NCI-H2081 (cell line): ENCODE measurements at places on chromosomes 1 and 21.

- DNase-seq, result peak; percentile 80
Observed at GRCh38 chr1:150464422-150464826, 22.8 kb upstream of the TARS2 start.

DNA sequence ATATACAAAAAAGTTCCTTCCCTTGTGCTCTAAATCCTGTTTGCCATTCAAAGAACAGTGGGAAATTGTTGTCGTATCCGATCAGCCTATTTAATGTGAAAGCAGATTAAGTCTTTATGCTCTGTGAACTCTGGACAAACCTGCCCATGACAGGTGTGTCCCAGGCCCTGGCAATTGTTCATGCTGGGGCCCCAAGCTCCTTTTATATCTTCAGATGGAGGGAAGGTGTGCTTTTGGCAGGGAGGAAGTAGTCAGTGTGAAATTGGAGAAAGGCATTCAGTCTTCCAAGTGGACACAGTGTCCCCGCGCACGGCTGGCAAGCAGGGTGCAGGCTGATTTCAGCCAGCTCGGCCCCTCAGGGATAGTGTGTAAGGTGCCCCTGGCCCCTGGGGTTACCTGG lies 135.1 kb upstream of the F3 start:
- DNase-seq, result no peak

- DNase-seq, result no peak
Observed at GRCh38 chr1:159965263-159965662, 11.2 kb upstream of the SLAMF9 start.

GRCh38 chr1:77188770-77189169 lies 30.5 kb downstream of the PIGK start:
- no peak for DNase-seq

- no peak for DNase-seq
Observed at GRCh38 chr1:24472527-24473251, 29.9 kb upstream of the RCAN3 start.
